ENCODE measurements at places on chromosomes 3 and 15.
A peak's percentile ranks its signal among the peaks of the same experiment; 100 is the strongest.

DNA sequence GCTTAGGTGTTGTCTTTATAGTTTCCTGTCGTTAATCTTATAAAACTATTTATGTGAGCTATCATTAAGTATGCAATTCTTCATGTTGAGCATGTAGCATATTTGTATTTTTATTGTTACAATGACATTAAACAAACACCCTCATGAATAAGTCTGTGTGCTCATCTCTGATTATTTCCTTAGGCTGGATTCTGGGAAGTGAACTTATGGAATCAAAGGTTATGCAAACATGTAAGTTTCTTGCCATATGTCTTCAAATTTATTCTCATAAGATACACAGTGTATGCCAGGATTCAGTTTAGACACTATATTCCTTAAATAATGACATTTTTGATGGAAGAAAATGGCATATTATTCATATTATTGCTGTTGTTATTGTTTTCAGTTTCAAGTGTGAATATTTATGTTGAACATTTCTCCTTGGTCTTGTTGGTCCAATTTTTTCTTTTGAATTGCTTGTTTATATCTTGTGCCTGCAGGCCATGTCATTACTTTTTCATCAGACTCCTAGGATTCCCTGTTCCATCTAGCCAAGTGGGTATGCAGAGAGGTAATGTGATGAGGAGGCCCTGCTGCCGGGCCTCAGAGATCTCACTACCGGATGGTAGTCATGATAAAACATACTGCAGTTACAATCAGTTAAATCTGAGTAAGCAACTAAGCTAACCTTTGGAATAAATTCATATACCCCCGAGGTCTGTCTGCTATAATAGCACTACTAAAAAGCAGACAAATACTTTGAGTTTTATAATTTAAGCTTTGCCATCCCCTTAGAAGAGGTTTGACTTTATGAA, 684.3 kb upstream of the SGO1 start:
- no peak for DNase-seq

- no peak for DNase-seq
Observed at GRCh38 chr15:81111510-81112470, 22.3 kb upstream of the CFAP161 start.

- DNase-seq: no peak
Observed at GRCh38 chr3:66402596-66403290, 98.1 kb downstream of the LRIG1 start.

GRCh38 chr3:67176396-67176795, 178.3 kb downstream of the KBTBD8 start:
- DNase-seq: no peak

DNA sequence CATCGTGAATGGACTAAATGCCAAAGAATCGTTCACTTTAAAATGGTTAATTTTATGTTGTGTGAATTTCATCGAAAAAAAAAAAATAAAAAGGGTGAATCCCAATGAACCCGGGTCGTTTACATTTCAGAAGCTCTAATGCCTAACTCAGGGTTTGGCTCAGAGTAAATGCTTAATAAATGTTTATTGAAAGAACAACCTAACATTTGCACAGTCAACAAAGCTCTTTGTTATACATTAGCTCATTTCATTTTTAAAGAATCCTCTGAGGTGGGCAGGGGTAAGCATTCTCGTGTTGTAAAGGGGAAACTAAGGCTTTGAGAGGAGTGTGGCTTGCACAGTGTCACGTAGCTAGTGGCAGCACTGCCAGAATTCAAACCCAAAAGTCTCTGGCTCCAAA, 109.5 kb downstream of the RPLP1 start:
- DNase-seq: no peak

GRCh38 chr15:65778269-65778668, 13.8 kb downstream of the DENND4A start:
- DNase-seq: no peak

- no peak for DNase-seq
Observed at GRCh38 chr3:42758126-42758525, 14.9 kb downstream of the CCDC13 start.

GRCh38 chr3:178406206-178406605, 130.0 kb upstream of the KCNMB2 start:
- no peak for DNase-seq

DNA sequence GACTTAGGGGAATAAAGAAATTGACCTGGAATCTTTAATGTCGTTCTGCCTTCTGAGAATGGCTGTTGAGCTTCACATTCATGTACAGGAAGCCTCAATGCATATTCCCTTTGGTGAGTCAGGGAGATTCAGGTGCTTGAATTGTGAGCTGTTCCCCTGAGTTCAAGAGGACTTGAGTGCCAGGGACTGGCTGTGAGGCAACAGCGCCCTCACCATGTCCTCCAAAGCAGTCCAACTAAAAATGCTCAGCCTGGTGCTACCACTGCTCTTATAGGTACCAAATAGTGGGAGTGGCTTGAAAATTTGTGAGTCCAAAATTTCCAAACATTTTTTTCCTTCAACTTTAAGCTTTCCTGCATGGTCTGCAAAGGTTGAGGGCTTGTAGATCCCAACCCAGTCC, 54.1 kb downstream of the LEO1 start:
- DNase-seq: peak; percentile 53

DNA sequence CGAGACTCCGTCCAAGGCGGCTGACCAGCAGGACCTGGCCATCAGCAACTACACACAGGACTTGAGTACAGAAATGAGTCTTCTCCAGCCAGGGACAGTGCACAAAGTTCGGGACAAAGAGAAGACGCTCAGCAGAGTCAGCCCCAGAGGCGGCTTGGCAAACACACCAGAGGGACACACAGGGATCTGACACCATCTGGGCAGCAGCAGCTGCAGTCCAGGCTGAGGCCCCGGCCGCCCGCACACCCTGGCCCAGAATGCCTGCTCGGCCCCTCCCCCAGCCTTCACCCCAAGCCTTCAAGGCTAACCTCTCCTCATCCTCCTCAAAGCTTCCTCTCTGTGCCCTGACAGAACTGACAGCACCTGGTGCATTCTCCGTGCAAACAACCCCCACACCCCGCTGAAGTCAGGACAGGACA, 61.1 kb downstream of the XXYLT1 start:
- DNase-seq: no peak

GRCh38 chr3:95905182-95905581, 909.2 kb upstream of the EPHA6 start:
- DNase-seq: no peak

GRCh38 chr15:43250785-43251184, 15.9 kb downstream of the TGM5 start:
- DNase-seq: no peak
